ENCODE measurements at places on chromosomes 2 and 18.

- DNase-seq: no peak
Observed at GRCh38 chr18:51278045-51278649, 80.7 kb upstream of the MEX3C start.

DNA sequence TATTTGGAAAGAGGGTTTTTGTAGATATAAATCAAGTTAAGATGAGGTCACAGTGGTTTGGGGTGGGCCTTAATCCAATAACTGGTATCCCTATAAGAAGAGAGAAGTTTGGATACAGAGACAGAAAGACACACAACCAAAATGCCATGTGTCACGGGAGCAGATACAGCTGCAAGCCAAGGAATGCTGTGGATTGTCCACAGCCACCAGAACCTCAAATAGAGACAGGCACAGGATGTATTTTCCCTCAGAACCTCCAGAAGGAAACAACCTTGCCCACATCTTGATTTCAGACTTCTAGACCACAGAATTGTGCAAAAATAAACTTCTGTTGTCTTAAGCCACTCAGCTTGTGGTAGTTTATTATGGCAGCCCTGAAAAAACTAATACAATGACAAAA is 105.5 kb downstream of the GCA start:
- DNase-seq: no peak

- DNase-seq: no peak
Observed at GRCh38 chr2:221655300-221655699, 83.2 kb upstream of the EPHA4 start.

DNA sequence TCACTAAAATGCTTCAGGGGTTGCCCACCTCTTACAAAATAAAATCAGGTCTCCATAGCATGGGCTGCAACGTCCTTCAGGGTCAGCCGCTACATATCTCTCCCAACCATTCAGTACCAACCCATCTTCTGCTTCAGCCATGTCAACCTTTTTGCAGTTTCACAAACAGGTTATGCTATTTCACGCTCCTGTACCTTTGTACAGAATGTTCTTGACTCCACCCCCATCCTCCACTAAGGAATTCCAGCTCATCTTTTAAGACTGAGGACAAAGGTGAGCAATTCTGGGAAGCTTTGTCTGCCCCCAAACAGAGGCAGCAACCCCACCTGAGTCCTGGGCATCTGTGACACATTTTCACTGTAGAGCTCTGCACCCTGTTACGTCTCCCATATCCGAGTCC is 8.8 kb upstream of the EVA1A start:
- DNase-seq: no peak

- DNase-seq: no peak
Observed at GRCh38 chr2:174788291-174788929, 24.1 kb upstream of the CHRNA1 start.

DNA sequence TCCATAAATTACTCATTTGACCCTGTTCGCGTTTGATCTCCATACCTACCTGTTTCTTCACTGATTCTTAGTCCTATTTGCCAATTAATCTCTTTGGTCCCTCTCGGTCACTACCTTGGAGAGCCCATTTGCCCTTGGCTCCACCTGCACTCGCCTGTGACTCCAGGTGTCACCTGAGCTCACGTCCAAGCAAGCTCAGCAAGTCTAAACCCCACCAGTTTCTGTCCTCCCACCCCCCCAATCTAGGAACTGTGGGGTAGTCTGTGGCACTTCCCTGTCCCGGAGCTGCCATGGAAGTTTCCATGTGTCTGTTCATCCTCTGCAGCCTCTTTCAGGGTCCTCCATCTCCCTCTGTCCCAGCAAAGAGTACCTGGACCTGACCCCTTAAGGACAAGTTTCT is 68.1 kb upstream of the BCL2L11 start:
- no peak for DNase-seq

- no peak for DNase-seq
Observed at GRCh38 chr2:23480957-23481797, 96.2 kb downstream of the KLHL29 start.

DNA sequence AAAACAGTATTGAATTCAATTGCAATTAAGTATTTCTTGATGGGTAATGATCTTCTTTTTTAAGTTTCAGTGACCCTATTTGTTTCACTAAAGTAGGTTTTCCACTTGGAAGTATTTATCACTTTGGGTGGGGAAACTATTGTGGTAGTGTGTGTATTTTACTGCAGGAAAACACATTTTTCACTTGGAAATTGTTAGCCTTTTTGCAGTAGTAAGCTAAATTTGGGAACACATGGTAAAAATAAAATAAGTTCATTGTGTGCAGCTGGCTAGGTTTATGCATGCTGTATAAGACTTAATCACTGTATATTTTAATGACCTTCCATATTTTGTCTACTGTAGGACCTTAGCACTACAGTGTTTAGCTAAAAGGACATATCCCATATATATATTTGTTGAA is 28.5 kb upstream of the RTTN start:
- no peak for DNase-seq

GRCh38 chr2:143933946-143934569 is 585.9 kb downstream of the ZEB2 start:
- no peak for DNase-seq

DNA sequence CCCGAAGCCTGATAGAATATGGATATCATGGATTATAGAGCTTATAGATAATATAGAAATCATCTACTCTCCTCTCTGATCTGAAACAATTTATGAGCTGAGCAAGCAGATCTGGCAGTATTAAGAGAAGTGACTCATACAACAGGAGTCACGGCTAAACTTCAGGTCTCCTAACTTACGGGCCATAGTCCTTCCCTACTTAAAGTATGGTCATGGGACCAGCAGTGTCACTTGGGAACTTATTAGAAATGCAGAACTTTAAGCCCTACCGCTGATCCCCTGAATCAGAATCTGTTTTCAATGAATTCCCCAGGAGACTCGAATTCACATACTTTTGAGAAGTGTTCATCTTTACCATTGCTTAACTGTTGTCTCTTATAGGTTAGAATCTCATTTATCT is 195.7 kb upstream of the FANCL start:
- no peak for DNase-seq

DNA sequence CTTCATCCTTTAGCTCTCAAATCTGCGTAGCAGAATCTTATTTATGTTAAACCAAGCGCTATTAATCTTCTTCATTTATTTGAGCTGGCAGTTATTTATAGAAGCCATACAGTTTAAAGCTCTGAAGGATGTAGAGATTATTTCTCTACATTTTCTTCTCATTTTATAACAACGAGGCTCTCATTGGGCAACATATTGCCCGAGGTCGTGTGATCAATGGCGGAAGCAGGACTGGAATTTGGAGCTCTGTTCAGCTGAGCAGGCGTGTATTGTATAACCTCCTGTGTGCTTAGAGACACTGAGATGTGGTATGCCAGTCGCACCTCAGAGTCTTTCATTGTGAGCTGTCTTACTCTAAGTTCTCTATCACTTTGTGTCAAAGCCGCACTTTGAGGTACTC is 17.5 kb upstream of the DRC1 start:
- no peak for DNase-seq

- no peak for DNase-seq
Observed at GRCh38 chr2:211434773-211435172, 878.4 kb downstream of the CPS1 start.
